NT2/D1 (cell line): ENCODE measurements at places on chromosomes 4 and X.

GRCh38 chr4:78661921-78662521 is 110.5 kb downstream of the ANXA3 start:
- DNase-seq, result no peak

DNA sequence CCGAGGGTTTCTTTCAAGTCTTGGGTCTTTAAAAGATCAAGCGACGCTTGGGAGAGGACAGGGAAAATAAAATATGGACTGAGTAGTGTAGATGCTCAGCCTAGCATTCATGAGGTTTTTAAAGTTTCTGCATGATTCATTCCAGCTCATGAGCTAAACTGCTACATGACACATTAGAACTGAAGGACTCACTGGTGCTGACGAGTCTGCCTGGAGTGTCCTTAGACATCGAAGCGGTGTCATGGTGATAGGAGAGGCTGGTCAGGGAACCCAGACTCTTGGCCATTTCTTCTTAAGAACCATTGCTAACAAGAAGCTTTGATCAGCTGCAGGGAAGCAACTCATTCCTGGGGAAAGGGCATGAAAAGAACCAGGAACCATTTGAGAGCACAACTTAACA is 158.6 kb downstream of the TRIML1 start:
- no peak for DNase-seq

GRCh38 chrX:22758807-22759481 is 240.8 kb upstream of the DDX53 start:
- no peak for DNase-seq

DNA sequence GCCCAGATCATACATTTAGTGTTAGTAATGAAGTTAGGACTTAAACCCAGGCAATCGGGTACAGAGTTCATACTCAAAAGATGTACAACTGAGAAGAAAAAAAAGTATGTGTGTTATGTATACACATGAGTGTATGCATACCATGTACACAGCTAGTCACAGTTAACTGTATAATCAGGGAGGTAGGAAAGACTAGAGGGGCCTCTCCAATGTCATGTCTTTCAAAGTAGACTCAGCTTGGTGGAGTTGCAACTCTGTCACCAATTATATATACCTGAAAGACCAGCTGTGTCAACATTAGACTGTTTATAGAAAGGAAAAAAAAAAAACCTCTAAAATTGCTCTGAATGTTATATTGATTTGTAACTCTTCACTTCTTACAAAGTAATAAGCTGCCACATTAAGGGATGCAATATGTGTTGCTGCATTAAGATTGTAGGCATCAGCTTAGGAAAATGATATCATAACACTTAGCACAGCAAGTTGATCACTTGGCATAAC is 167.5 kb downstream of the DCTD start:
- DNase-seq, result no peak

DNA sequence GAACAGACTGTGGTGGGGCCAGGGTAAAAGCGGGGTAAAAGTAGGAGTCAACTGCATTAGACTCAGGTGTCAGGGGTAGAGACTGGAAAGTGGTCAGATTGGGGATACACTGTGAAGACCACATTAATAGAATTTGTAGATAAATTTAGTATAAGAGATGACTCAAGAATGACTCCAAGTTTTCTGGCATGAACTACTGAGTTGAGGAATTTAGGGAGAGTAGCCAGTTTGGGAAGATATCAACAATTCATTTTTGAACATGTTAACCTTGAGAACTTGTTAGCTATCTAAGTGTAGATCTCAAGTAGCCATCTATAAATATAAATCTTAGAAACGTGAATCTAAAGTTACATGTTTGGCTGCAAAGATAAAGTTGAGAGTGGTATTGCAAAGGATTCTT is 206.9 kb upstream of the HCCS start:
- DNase-seq, result no peak

DNA sequence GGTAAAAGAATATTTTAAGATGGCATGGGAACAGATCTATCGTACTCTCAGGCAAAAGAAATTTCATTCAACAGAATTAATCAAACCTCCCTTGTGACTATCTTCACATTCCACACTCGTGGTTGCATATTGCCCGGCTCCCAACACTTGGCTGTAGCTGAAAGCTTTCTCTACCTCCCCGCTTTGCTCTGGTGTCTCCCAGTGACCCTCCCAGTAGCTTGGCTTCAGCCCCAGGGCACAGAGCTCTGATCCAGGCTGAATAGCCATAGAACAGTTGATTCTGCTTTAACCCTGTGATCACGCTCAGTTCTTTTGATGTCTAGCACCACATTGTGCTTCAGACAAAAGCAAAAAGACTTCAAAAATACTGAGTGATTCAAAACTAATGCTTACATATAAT is 24.6 kb downstream of the SLC7A11 start:
- DNase-seq, result no peak

- DNase-seq, result no peak
Observed at GRCh38 chr4:5782829-5783476, 72.0 kb downstream of the EVC start.

- DNase-seq, result no peak
Observed at GRCh38 chr4:188620608-188621007, 481.4 kb downstream of the TRIML1 start.

DNA sequence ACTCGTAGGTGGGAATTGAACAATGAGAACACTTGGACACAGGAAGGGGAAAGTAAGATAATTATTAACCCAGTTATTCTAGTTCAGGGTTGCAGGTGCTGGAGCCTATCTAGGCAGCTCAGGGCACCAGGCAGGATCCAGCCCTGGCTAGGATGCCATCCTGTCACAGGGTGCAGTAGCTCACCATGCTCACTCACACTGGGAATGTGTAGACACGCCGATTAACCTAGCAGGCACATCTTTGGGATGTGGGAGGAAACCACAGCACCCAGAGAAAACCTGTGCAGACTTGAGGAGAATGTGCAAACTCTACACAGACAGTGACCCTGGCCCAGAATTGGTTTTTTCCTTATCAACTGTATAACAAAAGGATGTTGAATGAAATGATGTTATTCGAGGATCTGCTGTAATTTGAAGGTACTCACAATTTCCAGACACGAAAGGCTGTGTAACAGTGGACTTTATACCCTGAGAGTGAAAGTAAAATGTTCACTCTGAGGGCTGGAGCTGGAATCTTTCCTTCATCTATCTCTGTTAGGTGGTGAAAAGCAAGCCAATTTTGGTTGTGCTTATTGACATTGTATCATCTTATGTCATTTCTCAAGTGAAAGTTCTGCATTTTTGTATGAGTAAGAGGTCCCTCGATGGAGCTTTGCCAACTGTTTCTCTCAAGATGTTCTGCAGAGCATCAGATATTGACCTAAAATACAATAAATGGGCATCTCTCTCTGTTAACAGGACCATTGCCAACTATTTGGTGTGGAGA is 78.8 kb downstream of the PHEX start:
- DNase-seq, result no peak

GRCh38 chrX:104172788-104173187 is 6.5 kb downstream of the FAM199X start:
- no peak for DNase-seq

- DNase-seq, result no peak
Observed at GRCh38 chrX:154419189-154419588, 7.8 kb downstream of the TAFAZZIN start.

DNA sequence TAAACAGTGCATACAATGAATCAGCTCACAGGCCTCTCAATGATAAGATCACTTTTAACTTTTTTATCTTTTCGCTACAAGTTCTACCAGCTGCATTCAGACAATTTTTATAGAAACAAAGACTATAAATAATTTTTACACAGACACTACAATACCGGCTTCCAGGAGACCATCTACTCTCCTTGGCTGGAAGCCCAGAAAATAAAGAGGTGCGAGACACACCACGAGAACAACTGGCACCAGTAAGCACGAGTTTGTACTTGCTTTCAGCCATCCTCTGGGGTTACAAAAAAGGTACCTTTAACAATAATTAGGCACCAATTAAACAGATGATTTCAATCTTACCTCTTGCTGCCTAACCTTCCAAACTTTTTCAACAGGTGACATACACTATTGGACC is 11.2 kb upstream of the PRDX4 start:
- DNase-seq, result no peak

- no peak for DNase-seq
Observed at GRCh38 chr4:795726-796119, 30.2 kb downstream of the CPLX1 start.
